Progenitor cell of endocrine pancreas (in vitro differentiated cells): ENCODE measurements at places on chromosomes 16 and 17. TPM values are rescaled to one million over a fixed set of nuclear protein-coding genes. Genes with fewer than 3 reads are reported as not detected.
A peak's percentile ranks its signal among the peaks of the same experiment; 100 is the strongest.

The LAT gene
- total RNA-seq = 5.8 and 8.0 TPM in 2 replicates

The APOBR gene
- total RNA-seq = 0.20 and 0.22 TPM in 2 replicates

The NAT9 gene
- total RNA-seq = 59.6 and 60.2 TPM in 2 replicates

The SLC5A11 gene
- total RNA-seq = 0.38 TPM in 1 of 2 replicates, not detected in the other

The CCL4L2 gene
- total RNA-seq = not detected in 2 replicates

The CEP95 gene
- total RNA-seq = 102 and 108 TPM in 2 replicates

The IL34 gene
- not detected in 2 replicates for total RNA-seq

The TNP2 gene
- total RNA-seq = not detected in 2 replicates

The TBC1D3H gene
- total RNA-seq = not detected in 2 replicates

The ZNF597 gene
- total RNA-seq = 2.0 and 2.2 TPM in 2 replicates

GRCh38 chr16:86874141-86874540, 295.8 kb downstream of the FOXL1 start:
- no peak for DNase-seq

DNA sequence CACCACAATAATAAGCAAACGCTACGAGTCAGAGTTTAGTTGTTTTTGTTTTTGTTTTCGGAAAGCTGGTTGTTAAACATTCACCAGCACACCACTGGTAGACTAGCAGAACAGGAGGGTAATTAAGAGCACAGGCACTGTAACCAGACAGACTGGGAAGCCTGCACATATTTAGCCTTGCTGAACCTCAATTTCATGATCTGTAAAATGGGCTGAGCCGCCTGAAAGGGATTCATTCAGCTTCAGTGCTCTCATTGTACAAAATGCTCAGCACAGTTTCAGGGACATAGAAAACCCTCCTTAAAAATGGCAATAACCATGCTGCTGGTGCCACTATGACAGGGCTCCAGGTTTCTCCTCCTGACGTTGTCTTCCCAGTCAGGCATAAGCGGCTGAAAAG, 66.4 kb downstream of the TMEM114 start:
- DNase-seq = no peak

- DNase-seq = no peak
Observed at GRCh38 chr17:5557485-5557884, 26.8 kb downstream of the NLRP1 start.

GRCh38 chr17:33366960-33367359, 73.9 kb upstream of the ASIC2 start:
- DNase-seq = no peak

GRCh38 chr17:78117027-78117981, 11.3 kb downstream of the TMC6 start:
- DNase-seq = peak; percentile 64

DNA sequence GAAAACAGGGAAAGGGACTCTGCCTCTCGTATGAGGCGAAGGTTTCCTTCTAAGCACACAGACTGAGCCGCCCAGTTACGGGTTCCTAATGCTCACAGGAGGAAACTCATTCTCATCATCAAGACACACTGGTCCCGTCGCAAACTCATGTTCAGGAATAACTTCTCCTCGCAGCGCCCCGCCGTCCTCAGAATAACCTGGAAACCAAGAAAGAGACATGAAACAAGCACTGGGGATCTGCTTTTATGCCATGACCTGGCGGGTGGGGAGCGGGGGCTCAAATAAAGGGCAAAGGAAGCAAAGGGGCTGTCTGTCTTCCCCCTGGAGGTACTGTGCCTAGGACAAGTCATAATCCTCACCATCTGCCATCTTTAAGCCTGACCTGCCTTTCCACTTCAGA, 31.3 kb downstream of the WIPI1 start:
- no peak for DNase-seq

DNA sequence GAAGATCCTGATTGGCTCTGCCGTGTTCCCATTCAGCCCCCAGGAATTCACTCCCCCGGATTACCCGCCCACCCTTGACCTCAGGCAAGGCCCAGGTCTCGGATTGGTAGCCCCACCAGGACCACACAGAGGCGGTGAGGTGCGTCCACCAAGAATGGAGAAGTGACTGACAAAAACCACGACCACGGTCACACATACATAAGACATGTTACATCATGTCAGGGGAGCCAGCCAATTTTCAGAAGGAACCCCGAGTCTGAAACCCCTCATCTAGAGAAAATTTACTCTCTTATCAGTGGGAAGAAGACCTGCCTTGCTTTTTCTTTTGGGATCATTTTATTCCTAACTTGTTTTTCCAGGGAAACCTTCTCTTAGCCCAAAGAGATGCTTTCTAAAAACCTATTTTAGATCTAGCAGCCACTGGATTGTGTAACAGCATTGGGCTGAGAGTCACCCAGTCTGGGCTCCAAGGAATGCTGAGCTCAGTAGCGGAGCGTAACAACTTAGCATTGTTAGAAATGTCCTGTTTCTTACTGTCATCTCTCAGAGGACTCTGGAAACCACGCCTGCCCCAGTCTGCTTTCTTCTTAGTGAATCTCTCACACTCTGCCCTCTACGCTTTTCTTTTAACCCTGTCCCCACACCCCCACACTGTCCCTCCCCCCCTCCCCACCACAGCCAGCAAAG, 164.1 kb downstream of the CMIP start:
- no peak for DNase-seq

DNA sequence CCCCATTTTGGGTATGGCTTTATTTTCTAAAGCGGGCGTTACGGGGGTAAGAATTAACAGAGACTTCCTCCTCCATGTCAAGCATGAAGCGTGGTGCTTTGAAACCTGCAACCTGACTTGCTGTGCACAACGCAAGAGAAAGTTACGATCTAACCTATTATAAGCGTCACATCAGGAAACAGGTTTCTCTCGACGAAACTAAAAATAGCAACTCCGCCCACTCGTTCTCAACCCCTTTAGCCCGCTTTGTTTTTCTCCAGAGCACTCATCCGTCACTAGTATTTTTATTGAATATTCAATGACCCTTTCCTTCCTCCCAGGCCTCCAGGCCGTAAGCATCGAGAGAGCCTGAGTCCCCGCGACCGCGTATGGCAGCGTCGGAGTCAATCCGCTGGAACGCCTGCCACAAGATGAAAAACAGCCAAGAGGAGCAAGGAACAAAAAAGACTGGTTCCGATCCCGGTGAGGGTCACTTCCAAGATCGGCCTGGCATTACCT, 555 bp downstream of the NUP88 start:
- DNase-seq = no peak

DNA sequence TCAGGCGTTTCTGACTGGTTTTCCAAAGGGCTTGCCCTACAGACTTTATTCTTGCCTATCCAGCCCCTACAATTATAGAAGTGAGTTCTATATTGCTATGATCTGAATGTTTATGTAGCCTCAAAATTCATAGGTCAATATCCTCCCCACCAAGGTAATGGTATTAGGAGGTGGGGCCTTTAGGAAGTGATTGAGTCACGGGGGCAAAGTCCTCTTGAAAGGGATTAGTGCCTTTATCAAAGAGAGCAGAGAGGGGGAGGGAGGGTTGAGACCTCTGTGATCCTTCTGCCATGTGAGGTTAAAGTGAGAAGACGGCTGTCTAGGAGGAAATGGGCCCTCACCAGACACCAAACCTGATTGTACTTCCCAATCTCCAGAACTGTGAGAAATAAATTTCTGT, 931 bp upstream of the CPHXL start:
- DNase-seq = no peak

- DNase-seq = no peak
Observed at GRCh38 chr17:39716073-39716818, 14.1 kb downstream of the MIEN1 start.

DNA sequence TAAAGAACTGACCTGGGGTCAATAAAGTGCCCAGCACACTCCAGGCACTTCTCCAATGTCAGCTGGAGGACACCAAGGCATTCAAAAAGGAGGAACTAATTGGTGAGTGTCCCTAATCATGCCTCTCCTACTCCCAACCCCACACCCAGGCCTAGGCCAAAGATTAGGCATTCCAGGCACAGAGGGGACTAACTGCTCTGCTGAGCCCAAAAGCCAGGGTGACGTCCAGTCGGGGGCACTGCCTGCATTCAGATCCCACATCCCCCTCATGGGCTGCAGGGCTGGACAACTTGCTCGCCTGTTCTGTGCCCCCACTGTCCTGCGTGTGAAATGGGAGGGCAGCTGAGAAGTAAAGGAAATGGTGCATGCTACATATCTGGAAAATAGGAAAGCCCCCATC, 115.4 kb downstream of the DYNLRB2 start:
- DNase-seq = no peak

DNA sequence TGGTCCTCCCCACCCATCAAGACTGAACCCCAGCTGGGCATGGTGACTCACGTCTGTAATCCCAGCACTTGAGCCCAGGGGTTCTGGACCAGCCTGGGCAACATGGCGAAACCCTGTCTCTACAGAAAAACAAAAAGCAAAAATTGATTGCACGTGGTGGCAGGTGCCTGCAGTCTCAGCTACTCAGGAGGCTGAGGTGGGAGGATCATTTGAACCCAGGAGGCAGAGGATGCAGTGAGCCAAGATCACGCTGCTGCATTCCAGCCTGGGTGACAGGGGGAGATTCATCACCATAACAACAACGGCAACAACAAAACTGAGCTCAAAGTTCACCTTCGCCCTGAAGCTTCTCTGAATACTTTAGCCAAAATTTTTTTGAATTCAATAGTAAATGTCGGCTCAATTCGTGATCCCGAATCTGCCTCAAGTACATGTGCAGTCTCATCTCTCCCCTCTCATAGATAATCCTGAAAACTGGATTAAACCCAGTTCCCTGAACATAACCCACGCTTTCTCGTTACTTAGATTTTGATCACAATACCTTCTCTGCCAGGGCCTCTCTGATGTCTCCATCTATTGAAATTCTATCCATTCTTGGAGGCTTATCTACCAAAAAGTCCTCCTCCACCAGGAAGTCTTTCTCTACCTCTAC, 13.5 kb upstream of the MYH10 start:
- DNase-seq = no peak

DNA sequence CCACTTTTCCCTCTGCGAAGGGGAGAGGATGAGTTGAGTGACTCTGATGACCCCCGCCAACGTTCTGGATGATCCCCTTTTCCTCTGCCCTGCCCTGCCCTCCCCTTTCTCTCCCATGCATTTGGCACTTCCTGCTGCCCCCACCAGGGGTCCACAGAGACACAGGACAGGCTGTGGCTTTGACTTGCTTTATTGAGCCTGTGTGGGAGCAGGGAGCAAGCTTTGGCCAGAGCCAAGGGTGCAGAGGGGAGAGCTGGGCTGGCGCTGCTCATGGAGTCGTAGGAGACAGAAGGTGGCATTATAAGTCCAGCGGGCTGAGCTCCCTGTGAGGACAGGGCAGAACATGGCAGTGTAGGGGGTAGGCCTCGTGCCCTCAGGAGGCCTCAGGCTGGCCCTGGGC, 1.6 kb downstream of the PPY start:
- DNase-seq = peak; percentile 43

DNA sequence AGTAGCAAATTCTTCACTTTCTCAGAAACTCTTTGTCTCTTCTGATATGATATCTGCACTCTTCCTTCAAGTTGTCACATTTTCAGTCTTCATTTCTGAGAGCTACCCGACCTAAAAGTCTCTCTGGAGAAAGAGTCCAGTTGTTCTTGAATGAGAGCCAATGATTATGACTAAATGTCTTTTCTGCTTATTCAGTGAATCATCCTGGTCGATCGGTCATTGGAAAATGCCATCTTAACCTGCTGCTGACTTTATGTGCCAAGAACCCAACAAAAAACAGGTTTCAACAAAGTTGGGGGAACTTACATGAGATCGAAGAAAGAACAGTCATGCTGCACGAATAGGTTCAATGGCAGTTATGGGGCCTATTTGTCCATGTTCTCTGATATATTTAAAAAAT, 15.9 kb downstream of the SOX9 start:
- DNase-seq = no peak

GRCh38 chr17:54194268-54194667, 371.5 kb downstream of the KIF2B start:
- DNase-seq = no peak

GRCh38 chr17:80805032-80805751, 186.4 kb upstream of the CHMP6 start:
- no peak for DNase-seq

DNA sequence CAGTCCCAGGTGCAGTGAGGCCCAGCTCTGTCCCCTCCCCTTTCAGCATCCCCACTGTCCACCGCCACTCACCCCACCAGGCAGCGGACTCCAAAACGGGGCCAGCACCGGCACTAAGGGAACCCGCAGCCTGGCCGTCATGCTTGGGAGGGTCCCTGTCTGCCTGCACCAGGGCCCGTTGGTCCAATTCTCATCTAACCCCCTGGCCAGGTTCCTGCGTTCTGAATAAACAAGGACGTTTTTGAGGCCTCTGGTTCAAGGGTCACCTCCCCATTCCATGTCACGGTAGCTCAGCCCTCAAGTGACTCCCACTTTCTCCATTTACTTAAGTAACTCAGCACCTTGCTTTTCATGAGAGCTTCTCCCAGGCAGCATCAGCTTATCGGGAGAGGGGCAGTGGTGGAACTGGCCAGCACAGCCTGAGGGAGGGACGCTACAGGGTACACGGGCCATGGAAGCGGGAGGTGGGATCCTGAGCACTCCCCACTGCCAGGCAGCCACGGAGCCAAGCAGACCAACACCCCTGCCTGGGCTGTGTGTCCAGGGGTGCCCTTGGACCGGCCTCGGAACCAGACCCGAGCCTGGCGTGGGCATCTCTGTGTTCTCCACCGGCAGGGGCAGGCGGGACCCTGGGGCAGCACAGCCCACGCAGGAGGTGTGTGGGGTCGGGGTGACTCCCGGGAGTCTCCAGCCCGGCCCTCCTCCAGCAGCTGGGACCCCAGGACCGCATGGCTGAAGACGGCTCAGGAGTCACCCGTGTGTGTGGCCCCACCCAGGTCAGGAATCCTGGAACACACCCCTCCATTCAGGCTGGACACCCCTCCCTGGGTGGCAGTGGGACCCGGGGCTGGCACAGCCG, 74.9 kb upstream of the GNG13 start:
- DNase-seq = no peak

DNA sequence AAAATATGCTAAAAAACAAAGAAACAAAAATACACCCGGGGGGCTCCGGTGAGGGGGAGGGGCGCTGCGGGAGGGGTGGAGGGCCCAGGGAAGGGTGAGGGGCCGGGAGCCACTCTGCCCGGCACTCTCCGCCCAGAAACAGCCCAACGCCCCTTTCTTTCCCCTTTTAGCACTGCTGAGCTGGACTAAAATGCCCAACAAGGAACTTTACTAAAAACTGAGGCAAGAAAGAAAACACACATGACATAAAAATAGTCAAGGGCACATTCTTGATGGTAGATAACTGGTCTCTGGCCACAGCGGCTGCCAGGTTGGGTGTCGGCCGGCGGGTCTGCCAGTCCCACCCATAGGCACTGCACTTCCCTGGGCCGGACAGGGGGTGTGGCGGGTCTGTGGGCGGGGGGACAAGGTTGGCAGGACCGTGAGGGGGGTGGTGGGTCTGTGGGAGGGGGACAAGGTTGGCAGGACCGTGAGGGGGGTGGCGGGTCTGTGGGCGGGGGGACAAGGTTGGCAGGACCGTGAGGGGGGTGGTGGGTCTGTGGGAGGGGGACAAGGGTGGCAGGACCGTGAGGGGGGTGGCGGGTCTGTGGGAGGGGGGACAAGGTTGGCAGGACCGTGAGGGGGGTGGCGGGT, 20.9 kb downstream of the METRNL start:
- DNase-seq = no peak

GRCh38 chr16:1105888-1106620, 10.0 kb upstream of the C1QTNF8 start:
- peak; percentile 81 for DNase-seq

- DNase-seq = no peak
Observed at GRCh38 chr17:16294560-16294959, 58.7 kb downstream of the CENPV start.

- DNase-seq = no peak
Observed at GRCh38 chr17:64662774-64663367, 764 bp upstream of the SMURF2 start.
